ENCODE measurements at places on chromosomes 13 and 19. TPM values are rescaled to one million over a fixed set of nuclear protein-coding genes. Genes with fewer than 3 reads are reported as not detected.

Gene ERICH6B
- not detected for polyA plus RNA-seq

Gene CEACAM16
- not detected for polyA plus RNA-seq

Gene FAAP24
- 3.2 TPM for polyA plus RNA-seq

Gene ZNF560
- not detected for polyA plus RNA-seq

Gene DAZAP1
- polyA plus RNA-seq = 139 TPM

Gene C19orf18
- polyA plus RNA-seq = 0.08 TPM

Gene XAB2
- 48.2 TPM for polyA plus RNA-seq

Gene ETV2
- 2.3 TPM for polyA plus RNA-seq

Gene ZNF417
- 4.4 TPM for polyA plus RNA-seq

Gene RANBP3
- polyA plus RNA-seq = 159 TPM

Gene EBPL
- 204 TPM for polyA plus RNA-seq

Gene ZGLP1
- 8.2 TPM for polyA plus RNA-seq

Gene KIR3DL2
- not detected for polyA plus RNA-seq

Gene RNF113B
- not detected for polyA plus RNA-seq

Gene ZNF723
- not detected for polyA plus RNA-seq

Gene ACP7
- polyA plus RNA-seq = 0.58 TPM

Gene SYCN
- polyA plus RNA-seq = not detected

Gene UTP14C
- polyA plus RNA-seq = 6.8 TPM

Gene TMEM272
- 0.06 TPM for polyA plus RNA-seq

Gene C19orf85
- polyA plus RNA-seq = 3.3 TPM

Gene ITGBL1
- polyA plus RNA-seq = not detected

Gene FAM174C
- polyA plus RNA-seq = 125 TPM

Gene NLRP4
- not detected for polyA plus RNA-seq

Gene LAIR2
- polyA plus RNA-seq = not detected

Gene GARIN5A
- 31.5 TPM for polyA plus RNA-seq

Gene SCAMP4
- polyA plus RNA-seq = 17.1 TPM

Gene NLRP11
- polyA plus RNA-seq = not detected

Gene MUC16
- 0.72 TPM for polyA plus RNA-seq

Gene UGGT2
- polyA plus RNA-seq = 5.9 TPM

Gene NLRP9
- not detected for polyA plus RNA-seq

Gene GRIN3B
- polyA plus RNA-seq = 1.0 TPM

Gene TRPC4
- polyA plus RNA-seq = 9.3 TPM

Gene CLEC4G
- 3.2 TPM for polyA plus RNA-seq

Gene ZNF180
- 1.2 TPM for polyA plus RNA-seq

Gene SLC25A41
- 0.72 TPM for polyA plus RNA-seq

Gene SIGLEC12
- not detected for polyA plus RNA-seq

Gene ZNF492
- not detected for polyA plus RNA-seq

Gene ZNF418
- 8.1 TPM for polyA plus RNA-seq

Gene APOC4
- polyA plus RNA-seq = not detected

Gene ATP11A
- 28.8 TPM for polyA plus RNA-seq

Gene PABPC3
- polyA plus RNA-seq = 0.14 TPM

Gene APC2
- polyA plus RNA-seq = 1.3 TPM

Gene KLK5
- 1.7 TPM for polyA plus RNA-seq

Gene ADGRE3
- polyA plus RNA-seq = not detected

Gene NCAN
- polyA plus RNA-seq = 3.6 TPM

Gene CCDC106
- 19.4 TPM for polyA plus RNA-seq

Gene FAM124A
- 40.7 TPM for polyA plus RNA-seq

Gene CYP4F8
- polyA plus RNA-seq = not detected

Gene EXOC3L2
- polyA plus RNA-seq = 3.4 TPM

Gene BCL2L12
- 209 TPM for polyA plus RNA-seq

Gene NKG7
- not detected for polyA plus RNA-seq

Gene FFAR1
- polyA plus RNA-seq = not detected

Gene SUPT5H
- polyA plus RNA-seq = 110 TPM

Gene TPTE2
- polyA plus RNA-seq = not detected

Gene CEACAM4
- polyA plus RNA-seq = not detected

Gene APOC1
- 55.8 TPM for polyA plus RNA-seq

Gene PODNL1
- 1.0 TPM for polyA plus RNA-seq

Gene KLF1
- 1.0 TPM for polyA plus RNA-seq

Gene HSPB6
- polyA plus RNA-seq = 1.6 TPM
